ENCODE measurements at places on chromosomes 6 and 20.
A peak's percentile ranks its signal among the peaks of the same experiment; 100 is the strongest.

DNA sequence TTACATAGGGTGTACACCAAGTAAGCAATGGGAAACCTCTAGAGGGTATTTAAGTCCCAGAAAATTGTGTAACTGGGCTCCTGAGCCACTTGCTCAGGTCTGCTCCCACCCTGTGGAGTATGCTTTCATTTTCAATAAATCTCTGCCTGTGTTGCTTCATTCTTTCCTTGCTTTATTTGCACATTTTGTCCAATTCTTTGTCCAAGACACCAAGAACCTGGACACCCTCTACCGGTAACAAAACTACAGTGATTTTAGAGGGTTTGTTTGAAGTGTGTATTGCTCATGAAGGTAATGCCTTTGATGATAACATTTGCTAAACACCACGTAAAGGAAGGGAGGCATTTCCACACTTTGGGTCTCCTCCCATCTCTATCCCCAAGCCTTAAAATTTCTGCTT, 46.2 kb downstream of the MYB start:
- DNase-seq = no peak

- no peak for DNase-seq
Observed at GRCh38 chr6:141244366-141244765, 888.4 kb upstream of the GJE1 start.

- no peak for DNase-seq
Observed at GRCh38 chr6:32181915-32182529, 2.0 kb downstream of the AGER start.

- DNase-seq = peak; percentile 52
Observed at GRCh38 chr6:12324099-12324498, 33.9 kb downstream of the EDN1 start.

- DNase-seq = no peak
Observed at GRCh38 chr20:11130554-11131166, 456.9 kb upstream of the JAG1 start.

DNA sequence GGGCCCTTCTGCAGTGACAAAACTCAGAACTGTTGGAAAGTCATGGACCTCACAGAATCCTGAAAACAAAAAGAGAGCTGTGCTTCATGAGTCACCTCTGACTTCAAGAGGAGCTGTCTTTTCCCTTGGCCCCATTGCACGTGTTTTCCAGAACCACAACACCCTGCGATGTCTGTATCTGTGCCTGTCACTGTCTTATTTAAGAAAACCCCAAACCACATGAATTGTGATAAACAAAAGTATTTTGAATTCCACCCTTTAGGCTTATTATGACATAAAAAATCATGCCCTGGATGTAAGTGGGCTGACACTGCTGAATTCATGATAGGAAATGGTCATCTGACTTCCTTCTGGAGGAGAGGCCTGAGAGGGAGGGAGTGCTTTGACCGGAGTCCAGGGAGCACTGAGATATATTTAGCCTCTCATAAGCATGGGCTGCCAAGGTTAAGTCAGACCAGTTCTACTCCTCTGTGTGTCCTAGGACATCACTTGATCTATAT, 96.4 kb upstream of the DUSP22 start:
- peak; percentile 22 for DNase-seq

- no peak for DNase-seq
Observed at GRCh38 chr20:47032933-47033578, 138.4 kb downstream of the EYA2 start.

DNA sequence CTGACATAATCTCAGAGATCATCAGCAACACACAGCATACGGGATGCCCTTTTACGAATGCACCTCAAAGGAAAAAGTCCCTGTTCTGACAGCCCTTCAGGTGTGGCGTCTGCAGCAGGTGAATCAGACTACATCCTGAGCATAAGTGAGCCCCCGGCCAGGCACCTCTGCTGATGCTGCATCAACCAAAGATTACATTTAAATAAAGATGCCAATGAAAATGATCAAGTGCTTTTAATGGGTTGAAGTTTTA, 58.7 kb downstream of the INSM1 start:
- DNase-seq = no peak

- DNase-seq = no peak
Observed at GRCh38 chr6:6640926-6641325, 52.4 kb downstream of the LY86 start.

GRCh38 chr6:37473364-37474095, 26.2 kb downstream of the CCDC167 start:
- peak; percentile 33 for DNase-seq

DNA sequence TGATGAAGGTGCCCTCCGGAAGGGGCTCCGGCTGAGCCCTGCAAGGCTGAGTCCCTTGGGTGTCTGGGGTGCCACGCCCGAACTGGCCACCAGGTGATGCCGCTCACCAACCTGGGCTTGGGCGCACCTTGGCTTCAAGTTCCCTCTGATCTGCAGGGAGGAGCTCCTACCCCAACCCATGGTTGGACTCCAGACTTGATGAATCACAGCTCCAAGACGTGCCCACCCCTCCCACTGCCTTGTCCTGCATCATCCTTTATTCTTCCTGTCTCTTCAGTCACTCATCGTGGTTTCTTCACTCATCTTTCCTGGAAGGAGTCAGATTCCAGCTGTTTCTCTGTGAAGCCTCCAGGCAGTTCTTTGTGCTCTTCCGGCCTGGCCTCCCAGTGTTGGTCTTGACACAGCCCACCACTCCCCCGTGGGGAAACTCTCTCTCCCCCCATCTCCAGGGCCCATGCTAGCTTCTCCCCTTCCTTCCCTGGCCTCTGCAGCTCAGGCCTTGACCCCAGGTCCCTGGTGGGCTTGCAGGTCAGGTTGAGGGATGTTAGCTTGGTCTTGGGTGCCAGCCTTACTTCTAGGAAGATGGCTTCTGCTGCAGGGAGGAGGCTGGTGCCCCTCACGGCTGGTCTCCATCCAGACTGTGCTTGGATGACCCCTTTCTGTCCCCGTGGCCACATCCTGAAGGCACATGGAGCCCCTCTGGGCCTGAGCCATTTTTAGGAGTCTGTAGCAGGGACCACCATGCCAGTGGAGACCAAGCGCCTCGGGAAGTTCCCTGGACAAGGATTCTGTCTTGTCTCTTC, 2.6 kb upstream of the ZBP1 start:
- peak; percentile 37 for DNase-seq

DNA sequence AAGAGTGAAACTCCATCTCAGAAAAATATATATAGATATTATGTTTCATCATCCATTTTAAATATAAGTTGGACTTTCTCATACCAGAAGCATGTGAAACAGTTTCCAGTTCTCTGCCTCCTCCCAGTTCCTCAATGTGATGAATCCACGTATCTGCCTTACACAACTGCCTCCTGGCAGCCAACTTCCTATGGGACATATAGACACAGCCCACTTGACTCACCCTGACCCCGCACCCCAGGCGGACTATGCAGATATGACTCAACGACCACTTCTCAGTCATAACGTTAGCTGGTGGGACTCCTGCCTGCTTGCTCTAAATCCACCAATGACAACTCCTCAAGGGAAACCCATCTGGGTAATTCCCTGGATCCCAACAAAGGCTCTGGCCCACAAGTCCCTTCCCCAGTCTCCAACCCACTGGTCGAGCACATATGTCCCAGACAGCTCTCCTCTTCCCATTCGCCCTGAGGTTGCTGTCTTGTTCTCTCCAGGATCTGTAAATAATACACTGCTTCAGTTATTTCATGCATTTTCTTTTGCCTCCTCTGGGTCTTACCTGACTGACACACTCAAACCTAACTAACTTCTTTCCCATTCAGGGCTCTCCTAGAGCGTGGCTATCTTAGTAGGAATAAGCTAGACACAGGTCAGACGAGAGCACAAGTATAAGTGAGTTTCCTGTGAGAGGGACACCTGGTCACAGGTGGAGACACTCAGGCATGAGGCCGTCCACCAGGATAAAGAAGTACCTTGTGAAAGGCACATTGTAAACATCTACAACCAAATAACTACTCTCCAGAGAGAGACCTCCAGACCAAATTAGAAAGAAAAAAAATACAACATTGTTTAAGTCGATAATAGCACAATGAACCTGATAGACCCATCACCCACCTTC, 548.5 kb downstream of the CD83 start:
- peak; percentile 100 for DNase-seq

- DNase-seq = no peak
Observed at GRCh38 chr20:7818477-7818876, 121.8 kb downstream of the HAO1 start.

- peak; percentile 78 for DNase-seq
Observed at GRCh38 chr6:15491255-15491985, 171.4 kb downstream of the DTNBP1 start.

DNA sequence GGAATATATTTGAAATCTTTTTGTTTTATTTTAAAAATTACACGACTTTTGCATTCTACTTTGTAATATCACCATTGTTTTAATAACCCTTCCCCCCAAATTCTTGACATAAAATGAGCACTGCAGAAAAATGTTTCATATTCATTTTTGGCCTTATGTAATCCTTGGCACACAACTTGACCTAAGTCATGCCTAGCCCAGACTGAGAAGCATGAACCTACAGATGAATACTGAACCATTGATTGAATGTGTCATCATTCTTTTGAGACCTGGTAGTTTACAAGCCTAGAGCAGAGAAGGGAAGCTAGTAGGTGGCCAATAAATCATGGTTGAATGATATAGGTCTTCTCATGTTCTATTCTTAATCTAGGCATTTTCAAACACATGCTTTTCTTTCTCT, 89.4 kb upstream of the EDN1 start:
- no peak for DNase-seq

DNA sequence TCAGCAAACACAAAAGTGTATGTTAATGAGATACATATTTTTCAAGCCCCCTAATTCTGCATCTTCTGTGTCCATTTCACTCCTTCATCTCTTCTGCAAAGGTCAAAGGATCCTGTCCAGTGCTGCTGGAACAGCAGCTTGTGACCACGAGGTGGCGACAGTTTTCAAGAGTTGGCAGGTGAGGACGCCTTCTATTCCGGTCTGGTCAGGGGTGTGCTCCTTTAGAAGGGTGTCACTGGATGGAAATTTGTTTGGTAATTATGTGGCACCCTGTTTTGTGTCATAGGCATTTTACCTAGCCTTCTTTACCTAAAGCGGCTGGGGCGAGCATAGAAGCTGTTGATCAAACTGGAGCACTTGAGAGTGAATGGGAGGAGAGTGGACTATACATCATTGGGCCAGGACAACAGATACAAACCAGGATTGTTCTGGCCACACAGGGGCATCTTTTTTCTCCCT, 32.9 kb upstream of the ERVFRD-1 start:
- DNase-seq = peak; percentile 72

- no peak for DNase-seq
Observed at GRCh38 chr20:56783826-56784225, 154.7 kb downstream of the TFAP2C start.

DNA sequence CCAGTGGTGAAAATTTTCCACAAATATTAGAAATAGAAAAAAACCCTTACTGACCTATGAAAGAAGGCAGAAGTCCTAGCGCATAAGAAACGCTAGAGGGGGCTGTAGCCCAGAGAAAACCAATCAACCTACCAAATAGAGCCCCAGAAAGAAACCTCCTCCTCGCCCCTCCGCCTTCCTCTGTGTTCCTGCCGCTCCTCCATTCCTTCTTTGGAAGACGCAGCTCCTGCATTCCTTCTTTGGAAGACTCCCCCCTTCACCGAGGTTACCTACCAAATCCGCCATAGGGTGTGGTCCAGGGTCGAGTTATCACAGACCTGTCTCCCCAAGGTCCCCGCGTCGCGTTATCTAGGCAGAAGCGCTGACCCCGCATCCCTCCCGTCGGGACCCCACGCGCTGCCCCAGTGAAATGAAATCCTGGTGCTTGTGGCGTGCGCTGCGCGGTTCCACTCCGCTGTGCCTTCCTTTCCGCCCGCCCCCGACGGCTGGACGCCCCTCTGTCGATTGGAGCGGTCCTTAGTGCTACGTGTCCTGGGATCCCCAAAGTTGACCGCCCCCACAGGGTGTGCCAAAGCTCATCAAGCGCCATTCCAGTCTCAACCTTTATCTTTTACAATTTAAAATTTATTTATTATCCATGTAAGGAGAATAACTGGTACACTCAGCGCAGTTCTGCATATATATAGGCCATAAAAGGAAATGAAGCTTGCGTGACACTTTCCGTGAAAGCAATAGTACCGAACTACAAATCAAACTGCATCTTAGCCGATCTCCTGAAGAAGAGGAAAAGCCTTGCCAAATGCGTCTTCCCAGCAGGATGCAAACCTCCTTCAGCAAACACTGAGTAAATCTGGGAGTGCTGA, 13.0 kb downstream of the RPP21 start:
- peak; percentile 74 for DNase-seq

DNA sequence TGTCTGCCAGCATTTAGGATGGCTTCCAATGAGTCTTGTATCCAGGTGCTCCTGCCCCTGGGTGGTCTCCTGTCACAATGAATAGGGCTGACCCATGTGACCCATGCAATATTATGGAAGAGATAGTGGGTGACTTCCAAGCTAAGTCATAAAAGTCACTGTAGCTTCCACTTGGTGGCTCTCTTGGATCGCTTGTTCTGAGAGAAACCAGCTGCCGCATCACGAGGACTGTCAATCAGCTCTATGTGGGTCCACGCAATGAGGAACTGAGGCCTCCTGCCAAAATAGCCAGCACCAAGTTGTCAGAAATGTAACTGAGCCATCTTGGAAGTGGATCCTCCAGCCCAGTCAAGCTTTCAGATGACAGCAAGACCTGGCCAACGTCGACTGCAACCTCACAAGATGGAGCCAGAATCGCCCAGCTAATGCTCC, 14.9 kb upstream of the MATN4 start:
- DNase-seq = peak; percentile 43

GRCh38 chr6:71766796-71767195, 119.6 kb upstream of the RIMS1 start:
- no peak for DNase-seq

GRCh38 chr20:20412750-20413149, 44.8 kb downstream of the INSM1 start:
- DNase-seq = no peak

GRCh38 chr20:20888266-20888656, 175.8 kb upstream of the RALGAPA2 start:
- no peak for DNase-seq

- DNase-seq = no peak
Observed at GRCh38 chr6:155584006-155584405, 128.4 kb upstream of the NOX3 start.

GRCh38 chr20:47042464-47042863, 147.8 kb downstream of the EYA2 start:
- DNase-seq = no peak

DNA sequence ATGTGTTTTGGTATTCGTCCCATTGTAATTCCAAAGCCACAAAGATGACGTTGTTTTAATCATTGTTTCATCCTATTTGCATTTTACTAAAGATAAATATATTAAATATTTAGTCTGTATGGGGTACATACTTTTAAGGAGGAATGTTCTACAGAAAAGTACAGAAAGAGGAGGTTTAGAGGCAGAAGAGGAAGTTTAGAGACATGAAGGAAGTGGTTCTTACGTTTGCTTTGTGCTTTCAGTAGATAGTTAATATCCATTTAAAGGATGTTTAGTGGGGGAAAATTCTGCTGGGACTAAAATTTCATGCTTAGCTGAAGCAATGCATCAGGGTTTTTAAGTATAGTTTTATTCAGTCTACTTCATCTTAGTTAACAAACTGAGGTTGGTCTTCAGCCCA, 116.6 kb downstream of the CRYBG1 start:
- DNase-seq = no peak

- DNase-seq = no peak
Observed at GRCh38 chr6:55180258-55180657, 5.9 kb downstream of the HCRTR2 start.

GRCh38 chr6:113813142-113813541, 44.0 kb upstream of the MARCKS start:
- peak; percentile 86 for DNase-seq
